ENCODE measurements at places on chromosomes 6 and 20.

GRCh38 chr20:46226602-46227001 is 81.7 kb downstream of the CDH22 start:
- DNase-seq, result no peak

DNA sequence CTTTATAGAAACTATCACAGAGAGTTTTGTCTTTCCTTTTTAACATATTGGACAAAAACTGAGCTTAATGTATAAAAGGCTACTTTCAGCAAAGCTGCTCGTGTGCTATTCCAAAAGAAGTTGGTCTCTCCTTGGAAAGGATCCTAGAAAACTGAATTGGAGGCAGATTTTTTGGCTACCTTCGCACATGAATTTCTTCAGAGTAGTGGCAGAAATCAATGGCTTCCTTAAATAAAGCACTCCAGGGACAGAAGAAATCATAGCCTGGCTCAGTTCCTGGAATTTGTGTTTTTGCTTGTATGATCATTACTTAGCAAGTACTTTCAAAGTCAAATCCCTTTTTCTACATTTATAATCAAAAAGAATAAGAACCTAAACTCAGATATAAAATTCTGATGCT is 780.3 kb downstream of the PHF3 start:
- DNase-seq, result no peak

DNA sequence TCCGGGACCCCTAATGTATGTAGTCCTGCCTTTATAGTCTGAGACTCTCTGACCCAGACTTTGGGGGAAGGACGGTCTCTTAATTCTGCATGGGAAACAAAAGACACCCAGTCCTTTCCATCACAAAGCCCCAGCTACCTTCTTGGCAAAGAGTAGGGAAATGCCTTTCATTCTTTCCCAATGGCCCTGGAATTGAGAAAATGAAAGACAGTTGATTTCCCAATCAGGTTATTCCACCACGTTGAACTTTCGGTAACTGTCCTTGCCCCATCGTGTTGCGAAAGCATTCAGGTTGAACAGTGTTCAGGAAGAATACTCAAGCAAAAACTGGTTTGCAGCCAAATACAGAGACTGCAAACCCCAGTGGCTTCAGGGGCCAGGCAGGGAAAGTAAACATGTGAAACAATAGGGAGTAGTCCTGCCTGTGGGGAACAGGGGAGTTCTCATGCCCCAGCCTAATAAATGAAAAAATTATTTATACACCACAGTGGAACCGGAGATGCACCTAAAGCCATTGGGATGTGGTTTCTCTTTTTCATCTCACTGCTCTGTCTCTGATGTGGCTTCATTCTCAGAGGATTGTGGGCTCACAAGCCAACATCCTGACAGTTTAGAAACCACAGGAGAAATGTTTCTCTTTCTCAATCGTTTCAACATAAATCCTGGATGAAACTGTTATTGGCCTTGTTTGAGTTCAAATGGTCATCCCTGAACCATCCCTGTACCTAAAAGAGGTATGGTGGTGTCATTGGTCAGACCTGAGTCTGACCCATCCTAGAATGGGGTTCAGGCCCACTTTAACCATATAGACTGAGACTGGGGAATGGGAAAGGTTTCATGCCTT is 44.2 kb upstream of the SLC9A8 start:
- DNase-seq, result no peak

DNA sequence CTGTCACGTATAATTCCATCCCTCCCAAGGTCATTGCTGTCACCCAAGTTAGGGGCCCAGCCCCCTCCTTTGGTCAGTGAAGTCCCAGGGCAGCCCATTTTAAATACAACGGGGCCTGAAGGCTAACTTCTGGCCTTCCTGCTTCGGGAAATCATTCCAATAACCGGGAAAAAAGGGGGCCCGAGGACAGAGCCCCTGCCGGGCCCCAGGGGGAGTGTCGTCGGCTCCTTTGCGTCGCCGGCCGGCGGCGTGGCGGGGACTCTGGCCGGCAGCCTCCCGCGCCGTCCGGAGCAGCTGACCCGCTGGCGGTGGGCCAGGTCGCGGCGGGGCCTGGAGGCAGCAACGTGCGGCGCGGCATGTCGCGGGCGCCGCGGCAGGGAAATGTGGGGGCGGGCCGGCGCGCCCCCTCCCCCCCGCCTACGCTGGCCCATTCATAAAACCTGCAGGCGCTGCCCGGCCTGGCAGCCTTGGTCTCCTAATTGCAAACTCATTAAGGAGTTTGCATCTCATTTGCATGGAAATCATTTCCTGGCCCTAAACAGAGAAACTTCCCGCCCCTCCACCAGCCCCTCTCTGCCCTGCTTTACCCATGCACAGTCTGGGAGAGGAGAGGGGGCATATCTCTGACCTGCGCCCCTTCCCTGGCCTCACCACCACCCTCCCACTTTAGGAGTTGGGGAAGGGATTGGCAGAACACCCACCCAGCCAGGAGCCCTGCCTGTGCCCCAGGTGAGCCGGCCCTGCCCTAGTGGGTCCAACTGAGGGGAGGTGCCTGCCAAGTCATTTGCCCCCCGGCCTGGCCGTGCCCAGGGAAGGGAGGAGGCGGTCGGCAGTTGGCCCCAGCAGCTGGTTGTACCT is 50.7 kb downstream of the MRPL14 start:
- DNase-seq, result peak; percentile 82

DNA sequence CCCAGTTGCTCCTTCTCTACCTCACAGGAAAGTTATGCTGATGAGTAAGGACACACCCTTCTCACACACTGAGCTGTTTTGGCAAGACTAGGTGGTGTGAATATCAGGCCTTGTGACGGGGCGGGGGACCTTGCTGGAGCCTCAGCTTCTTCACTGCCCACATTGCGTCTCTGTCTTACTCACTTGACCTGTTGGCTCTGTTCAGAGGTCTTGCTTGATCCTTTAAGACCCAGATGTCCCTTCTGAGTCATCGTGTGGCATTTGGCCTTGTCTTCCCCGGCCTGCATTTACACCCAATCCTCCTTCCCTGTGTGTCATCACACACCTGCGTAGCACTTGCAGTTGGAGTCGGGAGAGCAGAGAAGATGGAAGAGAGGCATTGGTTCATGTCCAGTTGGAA is 8.3 kb upstream of the PRND start:
- DNase-seq, result no peak

DNA sequence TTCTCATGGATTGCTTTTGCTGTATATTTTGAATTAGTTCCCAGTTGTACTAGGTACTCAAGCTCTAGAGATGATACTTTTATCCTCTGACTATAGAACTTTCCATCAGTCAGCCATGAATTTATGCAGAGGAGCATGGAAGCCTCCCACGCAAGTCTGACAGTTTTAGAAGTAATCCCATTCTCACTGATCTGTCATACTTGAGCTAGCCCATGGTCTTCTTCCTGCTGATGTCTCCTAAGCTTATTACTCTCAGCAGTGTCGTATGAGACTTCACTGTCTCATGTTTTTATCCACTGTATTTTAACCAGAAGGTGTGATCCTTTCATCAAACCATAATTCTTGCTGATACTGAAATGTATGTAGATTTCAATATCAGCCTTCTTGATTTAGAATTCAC is 715.2 kb upstream of the MARCKS start:
- DNase-seq, result no peak

All from Right ventricle myocardium inferior (tissue), 1 donor.